Motor neuron (in vitro differentiated cells): ENCODE measurements at places on chromosomes 1 and 21. TPM values are rescaled to one million over a fixed set of nuclear protein-coding genes. Genes with fewer than 3 reads are reported as not detected.

Gene ASB17
- total RNA-seq, result not detected in 2 replicates

Gene ZNF644
- total RNA-seq, result 33.9 and 37.2 TPM in 2 replicates

Gene RAD54L
- total RNA-seq, result 14.7 and 15.5 TPM in 2 replicates

Gene NHLH1
- total RNA-seq, result 0.22 and 0.69 TPM in 2 replicates

Gene OR10Z1
- 1.4 TPM in 1 of 2 replicates, not detected in the other for total RNA-seq
